ENCODE measurements at places on chromosomes 2 and 18.

GRCh38 chr2:182228073-182228473 lies 198.8 kb downstream of the PDE1A start:
- H3K4me3 ChIP-seq, result no peak overlapping the region
- no peaks in the 10 kb centered on the region for H3K4me1 ChIP-seq
- no peaks in the 10 kb centered on the region for H3K27me3 ChIP-seq
- no peaks in the 10 kb centered on the region for H3K36me3 ChIP-seq
- DNase-seq, result no peak

DNA sequence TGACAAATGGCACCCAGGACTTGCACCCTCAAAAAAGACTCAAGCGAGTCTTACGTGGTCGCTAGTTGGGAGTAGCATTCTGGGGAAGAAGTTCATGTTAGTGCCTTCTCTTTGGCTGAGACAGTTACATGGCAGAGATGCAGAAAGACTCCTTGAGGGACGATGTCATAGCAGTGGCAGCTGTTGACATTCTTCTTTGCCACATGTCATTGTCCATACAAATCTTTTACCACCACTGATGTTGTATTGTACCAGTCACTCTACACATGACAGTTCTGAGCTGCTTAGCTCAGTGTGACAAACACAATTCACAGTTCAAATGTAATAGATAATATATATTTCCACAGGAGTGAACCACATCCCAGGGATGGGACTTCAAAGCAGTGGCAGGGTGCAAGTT lies 197.1 kb downstream of the TCF4 start:
- no peak for DNase-seq
- no peaks in the 10 kb centered on the region for H3K36me3 ChIP-seq
- H3K27ac ChIP-seq, result no peak overlapping the region
- no peaks in the 10 kb centered on the region for H3K27me3 ChIP-seq

GRCh38 chr18:7946734-7947377 lies 379.7 kb downstream of the PTPRM start:
- H3K4me1 ChIP-seq, result peaks cover 3% of the 10 kb centered on the region
- no peaks in the 10 kb centered on the region for H3K36me3 ChIP-seq
- DNase-seq, result no peak
- H3K27ac ChIP-seq, result no peak overlapping the region
- H3K27me3 ChIP-seq, result no peaks in the 10 kb centered on the region

DNA sequence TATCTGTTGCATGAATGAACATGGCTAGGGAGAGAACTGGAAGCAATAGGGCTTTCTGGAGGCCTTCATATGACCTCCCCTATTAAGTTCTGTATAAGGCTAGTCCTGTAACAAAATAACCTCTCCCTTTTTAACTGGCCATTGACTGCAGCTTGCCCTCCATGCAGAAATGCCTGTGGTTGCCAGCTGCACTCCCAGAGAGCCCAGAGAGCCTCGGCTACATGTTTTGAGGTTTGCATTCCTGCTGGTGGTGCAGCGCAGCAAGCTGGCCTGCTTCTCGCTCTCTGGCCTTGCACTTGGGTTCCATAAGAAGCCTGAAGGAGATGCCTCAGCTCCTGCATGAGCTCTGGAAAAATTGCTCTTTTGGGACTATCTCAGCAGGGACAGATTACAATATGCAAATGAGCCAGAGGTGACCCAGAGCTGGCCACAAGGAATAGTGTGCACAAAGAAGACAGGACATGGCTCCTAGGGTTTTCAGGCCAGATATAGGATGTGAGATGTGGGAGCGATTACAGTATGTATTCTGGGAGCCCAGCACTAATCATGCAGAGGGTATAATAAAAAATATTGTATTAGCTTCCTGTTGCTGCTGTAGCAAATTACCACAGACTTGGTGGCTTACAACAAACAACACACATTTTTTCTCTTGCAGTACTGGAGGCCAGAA lies 186.7 kb downstream of the INSIG2 start:
- H3K27me3 ChIP-seq, result no peaks in the 10 kb centered on the region
- no peak overlapping the region for H3K4me3 ChIP-seq
- peaks cover 3% of the 10 kb centered on the region for H3K4me1 ChIP-seq
- H3K27ac ChIP-seq, result no peak overlapping the region

GRCh38 chr2:99719102-99719501 lies 229.3 kb upstream of the REV1 start:
- no peak overlapping the region for H3K27ac ChIP-seq
- H3K27me3 ChIP-seq, result no peaks in the 10 kb centered on the region
- no peaks in the 10 kb centered on the region for H3K36me3 ChIP-seq
- H3K4me1 ChIP-seq, result no peaks in the 10 kb centered on the region
- DNase-seq, result no peak

DNA sequence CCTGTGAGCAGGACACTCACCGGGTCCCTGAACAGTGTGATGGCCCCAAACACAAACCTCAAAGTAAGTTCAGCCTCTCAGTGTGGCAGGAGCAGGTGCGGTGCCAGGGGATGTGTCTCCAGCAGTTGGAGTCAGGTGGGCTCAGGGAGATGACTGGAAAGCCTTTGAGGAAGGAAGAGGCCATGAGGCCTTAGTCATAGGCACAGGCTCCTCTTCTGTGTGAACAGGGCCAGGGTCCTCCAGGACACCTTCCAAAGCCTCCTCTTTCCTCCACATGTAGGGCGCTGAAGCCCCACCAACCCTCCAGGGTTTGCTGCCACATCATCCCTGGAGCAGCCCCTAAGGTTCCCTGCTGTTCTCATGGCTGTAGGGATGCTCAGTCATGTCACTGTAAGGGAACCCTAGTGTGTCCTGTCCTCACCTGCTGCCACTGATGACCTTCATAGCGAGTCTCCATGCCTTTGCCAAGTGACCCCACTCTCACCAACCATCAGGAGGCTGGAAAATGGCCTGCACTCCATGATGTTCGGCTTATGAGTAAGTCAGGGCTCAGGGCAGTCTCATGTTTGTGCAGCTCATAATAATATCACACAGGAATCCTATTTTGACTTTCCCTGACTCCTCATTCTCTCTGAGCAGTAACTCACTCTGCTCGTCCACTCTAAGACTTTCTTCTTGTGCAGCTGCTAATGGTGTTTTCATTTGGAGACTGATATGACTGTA lies 1152.9 kb downstream of the RPIA start:
- no peak overlapping the region for H3K27ac ChIP-seq
- DNase-seq, result no peak
- no peak overlapping the region for H3K4me3 ChIP-seq
- no peaks in the 10 kb centered on the region for H3K27me3 ChIP-seq

GRCh38 chr2:10392951-10393639 lies 55.0 kb downstream of the ODC1 start:
- no peak for DNase-seq
- peaks cover 7% of the 10 kb centered on the region for H3K4me1 ChIP-seq
- H3K27me3 ChIP-seq, result no peaks in the 10 kb centered on the region
- H3K36me3 ChIP-seq, result peaks cover 3% of the 10 kb centered on the region
- no peak overlapping the region for H3K27ac ChIP-seq
- H3K4me3 ChIP-seq, result no peak overlapping the region

- H3K4me3 ChIP-seq, result peak overlapping the region; percentile 45
- H3K4me1 ChIP-seq, result peaks cover 34% of the 10 kb centered on the region
Measured at GRCh38 chr2:174336501-174337336, 2.0 kb downstream of the SP9 start.

DNA sequence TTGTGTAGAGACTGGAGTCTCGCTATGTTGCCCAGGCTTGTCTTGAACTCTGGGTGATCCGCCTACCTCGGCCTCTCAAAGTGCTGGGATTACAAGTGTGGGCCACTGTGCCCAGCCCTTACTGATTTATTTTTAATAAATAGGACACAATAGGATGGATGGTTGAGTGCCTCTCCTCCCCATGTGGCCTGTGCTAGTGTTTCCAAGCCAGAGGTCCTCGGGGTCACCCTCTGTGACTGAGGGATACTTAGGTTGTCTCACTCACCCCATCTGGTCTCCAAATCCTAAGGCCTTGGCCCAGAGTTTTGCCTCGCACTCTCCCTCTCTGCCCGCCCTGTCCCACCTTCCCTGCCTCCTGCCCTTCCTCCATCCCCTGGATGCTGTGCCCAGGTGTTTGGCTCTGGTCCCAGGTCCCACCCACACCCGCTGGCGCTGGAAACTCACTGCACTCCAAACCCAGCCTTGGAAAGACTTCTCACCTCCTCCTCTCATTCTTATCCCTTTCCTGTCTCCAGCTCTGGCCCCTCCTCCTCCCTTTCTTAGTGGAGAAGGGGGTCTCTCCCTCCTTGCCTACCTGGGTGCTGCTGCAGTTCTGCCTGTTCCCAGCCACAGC lies 4.7 kb upstream of the ECEL1 start:
- no peaks in the 10 kb centered on the region for H3K36me3 ChIP-seq
- H3K27me3 ChIP-seq, result peaks cover 23% of the 10 kb centered on the region
- no peak for DNase-seq
- no peak overlapping the region for H3K27ac ChIP-seq
- H3K4me1 ChIP-seq, result no peaks in the 10 kb centered on the region

- H3K4me3 ChIP-seq, result no peak overlapping the region
- H3K27ac ChIP-seq, result no peak overlapping the region
- DNase-seq, result no peak
- H3K27me3 ChIP-seq, result peaks cover 16% of the 10 kb centered on the region
Measured at GRCh38 chr2:27270670-27271069, 4.6 kb upstream of the DNAJC5G start.

DNA sequence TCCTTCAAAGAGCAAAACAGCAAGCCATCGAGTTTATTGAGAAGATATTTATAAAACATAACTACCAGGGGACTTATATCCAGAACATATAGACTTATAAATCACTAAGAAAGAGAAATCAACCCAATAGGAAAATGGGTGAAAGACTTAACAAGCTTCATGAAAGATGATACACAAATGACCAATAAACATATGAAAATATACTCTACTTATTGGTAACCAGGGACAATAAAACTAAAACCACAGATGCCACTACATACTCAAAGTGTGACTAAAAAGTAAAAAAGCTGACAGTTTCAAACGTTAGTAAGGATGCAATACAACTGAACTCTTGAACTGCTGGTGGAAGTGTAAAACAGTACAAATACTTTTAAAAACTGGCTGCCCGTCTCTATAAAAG lies 154.3 kb downstream of the TMEM163 start:
- no peak for DNase-seq
- no peaks in the 10 kb centered on the region for H3K36me3 ChIP-seq
- peaks cover 10% of the 10 kb centered on the region for H3K27me3 ChIP-seq
- peaks cover 6% of the 10 kb centered on the region for H3K4me1 ChIP-seq
- H3K4me3 ChIP-seq, result no peak overlapping the region
- no peak overlapping the region for H3K27ac ChIP-seq

DNA sequence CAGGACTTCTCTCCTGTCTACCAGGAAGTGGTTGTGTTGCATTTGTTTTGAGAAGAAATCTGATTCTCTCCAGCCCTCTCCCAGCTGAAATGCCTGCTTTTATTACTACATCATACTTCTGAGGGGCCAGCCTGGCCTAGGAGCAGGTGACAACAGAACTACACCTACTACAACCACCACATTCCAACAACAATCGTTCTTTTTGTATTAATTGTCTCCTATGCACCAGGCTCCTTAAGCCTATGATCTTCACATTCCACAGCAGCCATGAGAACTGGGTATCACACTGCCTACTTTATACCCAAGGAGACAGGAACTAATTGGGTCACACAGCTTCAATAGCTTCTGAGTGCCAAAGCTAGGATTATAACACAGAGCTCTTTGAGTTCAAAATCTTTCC lies 167.7 kb downstream of the TDRD15 start:
- H3K4me3 ChIP-seq, result no peak overlapping the region
- no peaks in the 10 kb centered on the region for H3K27me3 ChIP-seq
- H3K36me3 ChIP-seq, result no peaks in the 10 kb centered on the region
- no peak for DNase-seq
- H3K4me1 ChIP-seq, result no peaks in the 10 kb centered on the region

DNA sequence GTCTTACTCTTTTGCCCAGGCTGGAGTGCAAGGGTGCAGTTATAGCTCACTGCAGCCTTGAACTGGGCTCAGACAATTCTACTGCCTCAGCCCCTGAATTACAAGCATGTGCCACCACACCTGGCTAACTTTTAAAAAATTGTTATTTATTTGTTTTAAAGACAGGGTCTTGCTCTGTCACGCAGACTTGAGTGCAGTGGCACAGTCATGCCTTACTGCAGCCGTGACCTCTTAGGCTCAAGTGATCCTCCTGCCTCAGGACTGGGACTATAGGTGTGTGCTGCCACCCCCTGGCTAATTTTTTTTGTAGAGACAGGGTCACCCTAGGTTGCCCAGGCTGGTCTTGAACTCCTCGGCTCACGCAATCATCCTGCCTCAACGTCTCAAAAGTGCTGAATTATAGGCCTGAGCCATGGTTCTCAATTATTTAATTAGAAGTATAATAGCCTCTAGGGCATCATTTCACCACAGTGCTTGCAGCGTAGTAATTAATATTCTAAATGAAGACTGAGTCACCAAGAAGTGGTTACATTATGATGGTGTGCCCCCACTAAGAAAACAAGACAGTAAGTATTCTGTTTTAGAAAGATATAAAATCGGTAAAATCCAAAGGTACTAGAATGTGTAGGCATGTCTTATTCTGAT lies 69.6 kb downstream of the EML4 start:
- H3K4me1 ChIP-seq, result peaks cover 6% of the 10 kb centered on the region
- H3K4me3 ChIP-seq, result no peak overlapping the region
- H3K36me3 ChIP-seq, result no peaks in the 10 kb centered on the region

DNA sequence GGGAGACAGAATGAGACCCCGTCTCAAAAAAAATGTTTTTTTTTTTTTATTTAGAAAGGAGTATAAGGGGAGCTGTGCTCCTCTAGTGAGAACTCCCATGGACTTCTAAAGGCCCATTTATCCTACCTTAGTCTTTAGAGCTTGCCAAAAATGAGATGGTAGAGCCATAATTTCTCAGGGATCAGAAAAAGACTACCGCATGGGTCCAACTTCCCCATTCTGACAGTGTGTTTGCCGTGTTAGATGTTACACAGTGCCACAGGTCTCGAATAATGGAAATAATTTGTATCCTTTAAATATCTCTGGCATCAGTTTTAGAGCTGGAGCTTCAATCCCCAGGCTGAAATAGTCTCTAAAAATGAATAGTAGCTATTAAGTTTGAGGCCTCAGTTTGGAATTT lies 6.0 kb upstream of the SLC39A10 start:
- no peaks in the 10 kb centered on the region for H3K27me3 ChIP-seq
- H3K4me1 ChIP-seq, result peaks cover 17% of the 10 kb centered on the region
- H3K27ac ChIP-seq, result no peak overlapping the region
- no peak overlapping the region for H3K4me3 ChIP-seq

DNA sequence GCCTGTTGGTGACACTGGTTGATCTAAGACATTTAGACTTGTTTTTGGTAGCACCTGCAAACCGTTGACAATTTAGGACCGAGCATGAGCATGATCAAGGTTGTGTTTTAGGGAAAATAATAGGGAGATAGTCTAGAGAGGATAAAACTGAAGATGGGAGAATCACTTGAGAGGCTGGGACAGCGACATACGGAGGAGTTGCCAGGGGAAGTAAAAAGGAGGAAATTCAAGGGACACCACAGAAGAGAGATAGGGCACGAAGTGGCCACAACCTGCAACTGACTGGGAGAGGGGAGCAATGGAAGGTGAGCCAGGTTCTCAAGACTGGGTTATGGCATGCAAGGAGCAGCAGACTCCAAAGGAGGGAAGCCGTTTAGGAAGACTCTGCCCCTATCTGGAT lies 1.4 kb upstream of the ATP8B1 start:
- no peak overlapping the region for H3K4me3 ChIP-seq
- no peak for DNase-seq
- H3K27me3 ChIP-seq, result peaks cover 57% of the 10 kb centered on the region
- no peak overlapping the region for H3K27ac ChIP-seq
- no peaks in the 10 kb centered on the region for H3K36me3 ChIP-seq
- peaks cover 3% of the 10 kb centered on the region for H3K4me1 ChIP-seq

- no peaks in the 10 kb centered on the region for H3K4me1 ChIP-seq
- no peak overlapping the region for H3K4me3 ChIP-seq
- H3K27me3 ChIP-seq, result no peaks in the 10 kb centered on the region
- no peak for DNase-seq
Measured at GRCh38 chr2:81650048-81650971, 1345.8 kb upstream of the LRRTM1 start.

All from T-helper 2 cell treated with Interferon-gamma antibody and Interleukin-4, amounts not matched to agents 5 μg/mL and 100 μg/mL, for 36 hours (primary cell).